ENCODE measurements at places on chromosomes 2 and 18.

GRCh38 chr2:125573432-125573831 lies 1082.5 kb upstream of the GYPC start:
- DNase-seq: no peak

DNA sequence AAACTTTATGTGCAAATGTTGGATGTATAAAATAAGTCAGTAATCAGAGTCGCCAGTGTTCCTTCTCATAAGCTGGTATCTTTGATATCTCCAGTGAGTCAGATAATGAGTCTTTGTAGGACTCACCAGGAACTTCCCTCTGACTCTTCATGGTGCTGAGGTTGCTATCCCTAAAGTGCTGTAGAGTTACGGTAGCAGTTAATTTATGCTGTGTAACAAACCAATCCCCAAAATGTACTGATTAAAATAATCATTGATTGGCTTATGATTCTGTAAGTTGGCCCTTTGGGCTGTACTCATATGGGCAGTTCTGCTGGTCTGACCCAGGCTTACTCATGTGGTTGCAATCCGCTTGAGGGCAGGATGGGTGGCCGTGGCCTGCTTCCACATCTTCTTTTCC lies 43.8 kb downstream of the MAIP1 start:
- DNase-seq: no peak

DNA sequence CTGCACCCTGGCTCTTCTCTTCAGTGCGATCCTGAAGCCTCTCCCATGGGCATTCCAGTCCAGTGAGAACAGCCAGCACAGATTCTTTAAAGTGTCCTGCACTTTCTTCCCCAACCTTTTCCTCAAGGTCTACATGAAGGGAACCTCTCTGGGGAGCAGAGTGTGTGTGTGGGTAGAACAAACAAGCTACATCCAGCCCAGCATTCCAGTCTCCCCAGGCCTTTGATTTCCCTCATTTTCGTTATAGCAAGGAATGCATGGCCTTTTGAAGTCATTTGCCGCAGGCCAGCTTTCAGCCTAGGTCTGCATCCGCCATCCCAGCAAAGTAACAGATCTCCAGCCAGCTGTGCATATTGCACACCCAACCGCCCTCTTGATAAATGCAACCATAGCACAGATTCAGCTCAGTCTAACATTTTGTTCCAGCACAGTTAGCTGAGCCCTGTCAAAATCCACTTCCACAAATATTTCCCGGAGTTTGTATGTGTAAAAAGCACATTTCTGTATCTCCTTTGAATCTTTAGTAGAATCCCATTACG lies 44.6 kb downstream of the CD8B2 start:
- DNase-seq: no peak

DNA sequence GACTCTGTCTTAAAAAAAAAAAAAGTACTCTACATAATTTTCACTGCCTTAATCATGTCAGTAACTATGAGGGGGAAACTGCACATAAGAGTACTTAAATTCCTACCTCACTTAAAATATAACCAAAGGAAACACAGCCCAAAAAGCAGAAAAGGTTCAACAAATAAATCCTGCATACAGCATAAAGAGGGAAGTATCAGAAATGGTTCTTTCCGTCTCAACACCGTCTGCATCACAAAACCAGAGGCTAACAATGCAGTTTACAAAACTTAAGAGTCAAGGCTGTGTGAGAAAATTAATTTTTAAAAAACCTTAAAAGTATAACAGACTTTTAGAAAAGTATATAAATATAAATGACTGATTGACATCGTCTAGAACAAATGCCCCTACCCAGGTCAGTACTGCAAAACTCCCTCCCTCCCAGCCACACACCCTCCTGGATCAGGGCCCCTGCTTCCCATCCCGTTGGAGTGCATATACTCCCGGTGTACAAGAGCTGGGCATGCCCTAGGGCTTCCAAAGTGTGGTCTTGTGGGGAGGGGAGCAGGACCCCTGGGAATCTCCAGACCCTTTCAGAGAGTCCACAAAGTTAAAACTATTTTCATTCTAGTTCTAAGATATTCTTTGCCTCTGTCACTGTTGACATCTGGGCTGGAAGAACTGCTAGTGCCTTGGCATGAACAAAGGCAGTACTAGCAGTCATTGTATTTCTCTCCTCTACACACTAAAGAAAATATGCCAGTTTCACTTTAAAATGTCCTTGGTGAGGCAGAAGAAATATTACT lies 67.0 kb upstream of the SERTAD2 start:
- no peak for DNase-seq

DNA sequence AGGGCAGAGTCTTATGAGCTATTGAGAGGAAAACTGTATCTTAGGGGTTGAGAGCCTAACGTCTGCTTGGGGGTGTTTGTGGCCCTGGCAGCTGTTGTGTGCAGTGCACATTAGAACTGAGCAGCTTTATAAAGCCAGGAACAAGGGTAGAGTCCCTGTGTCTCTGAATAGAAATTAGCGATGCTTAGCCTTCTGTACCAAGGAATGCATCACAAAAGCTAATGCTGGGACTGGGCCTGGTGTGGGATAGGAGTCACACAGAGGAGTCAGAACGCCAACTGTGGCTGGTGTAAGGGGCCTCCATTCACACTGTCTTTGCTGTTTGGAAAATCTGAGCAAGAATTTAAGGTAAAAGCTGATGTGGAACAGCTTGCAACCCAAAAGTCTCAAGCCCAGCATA lies 283.2 kb downstream of the SOX11 start:
- no peak for DNase-seq

DNA sequence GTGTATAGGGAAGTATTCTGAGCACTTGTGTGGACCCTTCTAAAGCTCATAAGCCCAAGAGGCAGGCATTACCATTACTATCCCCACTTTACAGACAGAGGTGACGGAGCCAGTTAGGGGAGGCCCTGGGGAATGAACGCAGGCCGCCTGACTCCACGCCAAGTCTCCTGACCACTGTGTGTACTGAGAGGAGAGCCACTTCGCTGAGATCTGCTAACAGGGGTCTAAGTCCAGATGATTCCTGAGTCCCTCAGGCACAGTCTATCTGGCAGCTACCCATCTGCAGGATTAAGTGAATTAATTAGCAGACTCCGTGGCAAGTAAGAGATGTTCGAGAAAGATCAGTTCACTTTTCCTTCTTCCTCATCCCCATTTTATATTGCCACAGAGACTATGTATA lies 13.7 kb downstream of the CYB5A start:
- DNase-seq: no peak

DNA sequence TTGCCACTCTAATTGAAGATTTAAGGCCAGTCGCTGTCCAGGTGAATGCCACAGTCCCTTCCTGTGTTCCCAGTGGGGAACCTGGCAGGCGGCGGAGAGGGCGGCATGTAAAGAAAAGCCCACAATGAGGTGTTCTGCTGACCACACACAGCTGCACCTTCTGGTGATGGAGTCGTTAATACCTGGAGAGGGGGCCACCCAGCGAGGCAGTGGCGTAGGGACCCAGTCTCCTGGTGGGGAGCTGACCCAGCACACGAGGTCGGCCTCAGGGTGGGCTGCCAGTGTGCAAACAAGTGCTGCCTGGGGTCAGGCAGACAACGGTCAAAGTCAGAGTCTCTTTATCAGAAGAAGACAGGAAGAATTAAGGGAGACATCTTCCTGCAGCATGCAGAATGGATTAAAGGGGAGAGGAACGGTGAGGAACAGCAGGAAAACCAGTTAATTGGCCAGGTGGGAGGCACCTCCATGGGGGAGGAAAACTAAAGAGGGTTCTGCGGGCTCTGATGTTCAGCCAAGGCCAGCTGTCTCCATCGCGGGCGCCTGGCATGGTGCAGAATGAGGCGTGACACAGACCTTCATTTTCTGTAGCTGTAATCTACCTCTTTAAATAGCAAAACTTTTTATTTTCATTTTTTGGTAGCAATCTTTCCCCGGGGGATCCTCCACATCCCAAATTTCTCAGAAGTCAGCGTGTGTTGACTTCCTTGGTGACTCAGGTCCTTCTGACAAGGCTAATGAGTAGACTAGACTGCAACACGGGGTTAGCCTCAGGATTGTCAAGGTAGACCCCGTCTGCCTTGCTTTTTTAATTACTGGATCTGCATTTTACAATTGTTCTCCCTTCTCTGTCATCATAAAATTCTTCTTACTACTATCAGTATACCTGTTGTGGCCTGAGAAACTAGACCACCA lies 78.3 kb downstream of the SMAD7 start:
- peak; percentile 9 for DNase-seq

GRCh38 chr2:232887171-232887850 lies 17.2 kb downstream of the SNORC start:
- DNase-seq: no peak

GRCh38 chr18:54673936-54674335 lies 82.9 kb downstream of the DYNAP start:
- no peak for DNase-seq

DNA sequence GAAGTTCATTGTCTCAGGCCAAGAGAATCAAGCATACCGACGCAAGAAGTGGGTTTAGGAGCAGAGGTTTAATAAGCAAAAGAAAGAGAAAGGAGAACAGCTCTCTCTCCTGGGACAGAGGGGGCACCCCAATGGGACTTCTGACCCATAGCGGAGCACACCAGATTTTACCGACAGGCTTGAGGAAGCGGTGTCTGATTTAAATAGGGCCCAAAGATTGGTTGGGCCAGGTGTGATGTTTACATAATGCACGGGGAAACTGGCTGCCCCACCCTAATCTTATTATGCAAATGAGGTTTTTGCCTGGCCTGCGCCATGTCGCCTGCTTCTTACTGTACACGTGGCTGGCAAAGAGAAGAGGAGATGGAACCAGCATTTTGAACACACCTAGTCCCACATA lies 106.2 kb downstream of the MREG start:
- no peak for DNase-seq

DNA sequence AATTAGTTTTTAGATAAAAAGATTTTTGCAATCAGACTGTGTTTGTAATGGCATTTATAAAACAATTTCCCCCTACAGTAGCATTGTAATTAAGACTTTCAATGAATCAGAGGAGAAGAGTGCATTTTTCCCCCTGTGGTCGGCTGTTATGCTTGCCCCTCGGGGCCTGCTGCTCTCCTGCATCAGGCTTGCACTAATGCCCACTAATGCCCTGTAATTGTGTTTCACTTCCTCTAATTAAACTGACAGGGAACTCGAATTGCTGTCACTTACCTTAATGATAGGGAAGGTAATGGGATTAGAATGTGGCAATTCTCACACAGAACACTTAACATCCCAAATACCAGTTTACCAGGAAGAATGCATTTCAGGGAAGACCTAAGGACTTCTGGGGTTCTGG lies 61.2 kb upstream of the LRRTM1 start:
- DNase-seq: peak; percentile 65

GRCh38 chr2:225937625-225938187 lies 538.2 kb downstream of the NYAP2 start:
- DNase-seq: no peak

DNA sequence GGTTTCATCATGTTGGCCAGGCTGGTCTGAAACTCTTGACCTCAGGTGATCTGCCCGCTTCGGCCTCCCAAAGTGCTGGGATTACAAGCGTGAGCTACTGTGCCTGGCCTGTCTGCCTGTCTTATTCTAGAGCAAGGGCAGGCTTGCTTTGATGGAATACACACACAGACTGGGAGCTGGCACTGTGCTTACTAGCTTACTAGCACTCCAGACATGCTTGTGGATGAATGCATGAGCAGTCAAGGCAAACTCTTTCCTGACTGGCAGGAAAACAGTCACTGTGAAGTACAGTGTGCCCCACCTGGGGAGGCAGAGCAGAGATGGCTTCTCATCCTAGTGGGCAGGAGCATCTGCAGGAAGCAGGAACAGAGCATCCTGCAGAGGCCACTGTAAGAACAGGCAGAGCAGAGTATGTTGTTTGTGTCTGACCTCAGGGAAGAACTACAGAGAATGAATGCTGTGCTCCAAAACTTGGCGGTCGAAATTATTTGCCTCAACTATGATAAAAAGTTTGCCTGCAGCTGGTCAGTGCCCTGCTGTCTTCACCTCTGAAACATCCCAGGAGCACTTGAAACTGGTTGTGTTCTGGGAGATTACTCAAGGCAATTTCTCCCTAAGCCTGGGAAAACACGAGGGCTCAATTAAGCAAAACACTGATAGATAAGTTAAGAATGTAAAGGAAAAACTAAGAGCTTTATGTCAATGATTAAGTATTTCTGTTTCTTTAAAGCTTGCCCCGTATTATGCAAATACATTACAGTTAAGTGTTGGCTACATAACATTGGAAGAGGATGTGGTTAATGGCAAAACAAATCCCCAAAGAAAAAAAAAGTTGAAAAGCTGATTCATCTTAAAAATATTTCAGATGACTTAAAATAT lies 102.4 kb downstream of the VAPA start:
- no peak for DNase-seq

GRCh38 chr18:25454730-25455129 lies 102.8 kb upstream of the ZNF521 start:
- no peak for DNase-seq

DNA sequence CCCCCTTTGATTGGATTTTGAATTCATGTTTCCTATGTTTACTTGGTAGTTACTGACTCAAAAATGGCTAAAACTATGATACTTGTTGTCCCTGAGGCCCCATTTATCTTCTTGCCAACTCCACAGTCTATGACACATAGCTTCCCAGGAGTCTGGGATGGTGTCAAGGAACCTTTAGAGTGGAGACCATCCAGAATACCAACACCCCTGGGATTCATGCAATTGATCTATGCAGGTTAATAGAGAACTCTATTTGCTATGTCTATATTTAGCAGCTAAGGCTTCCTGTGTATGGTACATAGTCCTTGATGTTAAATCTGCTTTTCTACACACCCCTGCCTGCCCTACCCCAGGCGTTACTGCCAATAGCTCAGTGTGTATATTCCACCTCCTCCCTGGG lies 218.5 kb upstream of the HDAC4 start:
- DNase-seq: no peak

DNA sequence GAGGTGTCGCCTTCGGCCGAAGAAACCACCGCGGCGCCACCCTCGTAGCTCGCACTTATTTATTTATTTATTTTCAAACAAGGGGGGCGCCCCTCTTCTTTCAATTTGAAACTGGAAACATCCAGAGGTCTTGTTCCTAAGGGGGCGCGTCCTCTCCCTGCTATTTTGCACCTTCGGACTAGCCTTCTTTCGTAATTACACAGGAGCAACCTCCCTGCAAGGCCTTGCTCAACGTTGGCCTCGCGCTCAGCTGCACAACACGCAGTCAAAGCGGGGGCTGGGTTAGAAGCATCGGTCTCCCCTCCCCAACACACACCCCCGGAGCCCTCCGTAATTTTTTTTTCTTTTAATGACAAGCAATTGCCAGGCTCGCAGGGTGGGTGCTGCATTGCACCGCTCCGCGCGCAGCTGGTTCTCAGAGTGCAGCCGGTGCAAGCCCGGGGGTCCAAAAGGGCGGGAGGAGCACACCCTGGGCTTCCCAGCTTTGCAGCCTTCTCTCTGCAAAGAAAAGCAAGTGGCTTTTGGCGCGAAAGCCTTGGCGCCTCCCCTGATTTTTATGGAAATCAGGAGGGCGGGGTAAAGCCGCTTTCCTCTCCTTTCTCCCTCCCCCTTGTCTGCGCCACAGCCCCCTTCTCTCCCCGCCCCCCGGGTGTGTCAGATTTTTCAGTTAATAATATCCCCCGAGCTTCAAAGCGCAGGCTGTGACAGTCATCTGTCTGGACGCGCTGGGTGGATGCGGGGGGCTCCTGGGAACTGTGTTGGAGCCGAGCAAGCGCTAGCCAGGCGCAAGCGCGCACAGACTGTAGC lies at the start of gene MYCN:
Gene MYCN, plus strand, starts transcription at position 697 of the 807 bp plus-strand sequence. CDS start 1,515 bp downstream, outside the sequence.
- DNase-seq: peak; percentile 32

GRCh38 chr2:198116756-198117155 lies 312.4 kb downstream of the PLCL1 start:
- DNase-seq: no peak
